ENCODE measurements at places on chromosomes 4 and X.

GRCh38 chr4:33088713-33089112 is 2368.5 kb downstream of the PCDH7 start:
- DNase-seq: no peak

GRCh38 chrX:65750674-65751469 is 83.4 kb downstream of the MSN start:
- DNase-seq: no peak

DNA sequence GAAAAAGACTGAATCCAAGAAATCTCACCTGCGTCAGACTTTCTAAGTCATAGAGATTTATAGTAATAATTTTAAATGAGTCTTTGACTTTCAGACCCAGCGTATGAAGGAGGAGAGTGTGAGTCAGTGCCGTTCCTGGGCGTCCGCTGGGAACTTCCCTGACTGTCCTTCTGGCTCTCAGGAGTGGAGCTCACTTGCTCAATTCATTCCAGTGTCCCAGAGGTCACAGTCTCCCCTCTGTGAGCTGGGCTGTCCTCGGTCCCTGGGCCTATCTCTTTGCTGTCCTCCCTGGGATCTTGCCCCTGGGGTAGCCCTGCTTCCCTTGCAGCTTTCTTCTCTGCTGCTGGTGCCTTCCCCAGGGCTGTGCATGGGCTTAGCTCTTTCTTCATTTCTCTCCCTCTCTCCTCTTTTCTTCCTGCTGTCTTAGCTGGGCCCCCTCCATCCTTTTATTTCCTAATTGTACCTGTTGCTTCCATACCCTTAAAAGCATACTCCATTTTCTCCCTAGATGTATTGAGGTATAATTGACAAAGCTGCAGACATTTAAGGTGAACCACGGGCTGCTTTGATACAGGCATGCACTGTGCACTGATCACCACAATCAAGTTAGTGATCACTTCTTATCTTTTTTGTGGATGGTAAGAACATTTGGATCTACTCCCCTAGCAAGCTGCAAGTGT is 11.6 kb downstream of the SORBS2 start:
- no peak for DNase-seq

- no peak for DNase-seq
These were observed 11.2 kb upstream of the GRIA3 start for GRCh38 chrX:123172869-123173268.

- DNase-seq: no peak
These were observed 274.7 kb downstream of the CFAP299 start for GRCh38 chr4:80610199-80610598.
